PC-3 (cell line): ENCODE measurements at places on chromosomes 2 and 18. TPM values are rescaled to one million over a fixed set of nuclear protein-coding genes. Genes with fewer than 3 reads are reported as not detected.

- H3K4me3 ChIP-seq: no peak overlapping the region
- H3K27me3 ChIP-seq: no peaks in the 10 kb centered on the region
- DNase-seq: no peak
- H3K36me3 ChIP-seq: no peaks in the 10 kb centered on the region
- no peak overlapping the region for H3K27ac ChIP-seq
- peaks cover 19% of the 10 kb centered on the region for H3K4me1 ChIP-seq
Measured at GRCh38 chr2:5074733-5075132, 617.5 kb upstream of the SOX11 start.

- H3K36me3 ChIP-seq: no peaks in the 10 kb centered on the region
- no peak overlapping the region for H3K4me3 ChIP-seq
- DNase-seq: no peak
Measured at GRCh38 chr2:31031132-31031706, 107.0 kb downstream of the GALNT14 start.

GRCh38 chr18:59123588-59124369 is 15.9 kb upstream of the SEC11C start:
- no peak overlapping the region for H3K27ac ChIP-seq

- H3K27me3 ChIP-seq: no peaks in the 10 kb centered on the region
- no peaks in the 10 kb centered on the region for H3K36me3 ChIP-seq
- no peak for DNase-seq
- H3K27ac ChIP-seq: no peak overlapping the region
- H3K4me1 ChIP-seq: no peaks in the 10 kb centered on the region
Measured at GRCh38 chr18:2822213-2822921, 24.4 kb upstream of the EMILIN2 start.

DNA sequence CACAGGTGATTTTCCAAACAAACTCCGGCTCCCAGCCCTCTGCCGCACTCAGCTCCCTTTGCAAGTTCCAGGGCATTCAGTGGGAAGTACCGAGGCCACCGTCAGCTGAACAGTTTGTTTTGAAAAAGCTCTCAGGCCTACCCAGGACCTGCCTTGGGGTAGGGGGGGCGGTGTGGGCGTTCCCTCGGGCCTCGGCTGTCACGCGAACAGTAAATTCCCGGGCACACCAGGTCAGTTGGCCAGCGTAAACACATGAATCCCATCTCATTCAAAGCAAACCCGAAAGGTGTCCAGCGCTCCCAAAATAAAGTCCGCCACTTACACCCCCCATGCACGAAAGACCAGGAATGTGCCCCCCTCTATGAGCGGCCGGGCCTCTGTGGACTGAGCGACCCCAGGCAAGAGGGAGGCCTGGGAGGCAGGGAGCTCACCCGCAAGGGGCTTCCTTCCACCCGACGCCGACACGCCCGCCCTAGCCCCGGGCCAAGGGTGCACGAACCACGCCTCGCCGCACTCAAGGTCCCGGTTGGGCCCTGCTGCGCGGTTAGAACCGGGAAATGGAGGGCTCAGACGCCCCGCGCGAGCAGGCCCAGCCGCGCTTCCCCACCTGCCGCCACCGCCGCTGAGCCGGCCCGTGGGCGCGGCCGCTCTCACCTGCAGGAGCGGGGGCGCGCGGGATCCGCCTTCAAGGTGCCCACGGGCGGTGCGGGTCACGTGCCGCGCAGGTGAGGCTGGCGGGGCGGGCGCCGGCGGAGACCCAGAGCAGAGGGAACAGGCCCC is at the start of gene WDSUB1:
Gene WDSUB1 (minus strand): TSS at position 775 of the 780 bp plus-strand sequence. CDS start 3,634 bp downstream, outside the sequence.
- no peaks in the 10 kb centered on the region for H3K36me3 ChIP-seq
- DNase-seq: peak; percentile 50
- peak within 1 kb of the TSS; percentile 96 for H3K4me3 ChIP-seq
- peaks cover 17% of the 10 kb centered on the region; the same call in 1 of the 2 replicates for H3K4me1 ChIP-seq
- no peaks in the 10 kb centered on the region for H3K27me3 ChIP-seq

- no peaks in the 10 kb centered on the region for H3K4me1 ChIP-seq
- no peak overlapping the region for H3K27ac ChIP-seq
- H3K4me3 ChIP-seq: no peak overlapping the region
- no peak for DNase-seq
- H3K36me3 ChIP-seq: no peaks in the 10 kb centered on the region
Measured at GRCh38 chr2:1841461-1841860, 97.1 kb upstream of the PXDN start.

DNA sequence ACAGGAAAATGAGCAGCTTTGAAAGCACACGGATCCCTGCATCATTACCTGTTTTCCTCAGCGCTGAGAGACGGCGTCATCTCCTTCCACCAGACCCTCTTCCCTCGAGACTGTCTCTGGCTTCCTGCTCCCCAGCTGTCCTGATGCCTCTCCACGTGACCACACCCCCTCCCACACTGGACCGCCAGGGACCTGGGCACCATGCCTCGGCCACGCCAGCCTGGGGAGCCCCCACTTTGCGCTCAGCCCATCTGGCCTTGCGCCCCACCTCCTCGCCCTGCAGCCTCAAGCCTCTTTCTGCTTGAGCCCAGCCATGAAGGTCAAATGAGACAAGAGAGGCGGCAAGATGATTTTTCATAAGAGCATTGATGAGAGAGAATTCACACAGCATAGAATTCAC is 66.0 kb upstream of the ACKR3 start:
- H3K27ac ChIP-seq: no peak overlapping the region
- peaks cover 9% of the 10 kb centered on the region; the same call in 1 of the 2 replicates for H3K27me3 ChIP-seq
- no peak overlapping the region for H3K4me3 ChIP-seq
- no peaks in the 10 kb centered on the region for H3K36me3 ChIP-seq
- DNase-seq: no peak

GRCh38 chr2:6679471-6679870 is 186.2 kb downstream of the CMPK2 start:
- DNase-seq: no peak
- no peak overlapping the region for H3K4me3 ChIP-seq
- no peaks in the 10 kb centered on the region for H3K27me3 ChIP-seq
- H3K27ac ChIP-seq: no peak overlapping the region

DNA sequence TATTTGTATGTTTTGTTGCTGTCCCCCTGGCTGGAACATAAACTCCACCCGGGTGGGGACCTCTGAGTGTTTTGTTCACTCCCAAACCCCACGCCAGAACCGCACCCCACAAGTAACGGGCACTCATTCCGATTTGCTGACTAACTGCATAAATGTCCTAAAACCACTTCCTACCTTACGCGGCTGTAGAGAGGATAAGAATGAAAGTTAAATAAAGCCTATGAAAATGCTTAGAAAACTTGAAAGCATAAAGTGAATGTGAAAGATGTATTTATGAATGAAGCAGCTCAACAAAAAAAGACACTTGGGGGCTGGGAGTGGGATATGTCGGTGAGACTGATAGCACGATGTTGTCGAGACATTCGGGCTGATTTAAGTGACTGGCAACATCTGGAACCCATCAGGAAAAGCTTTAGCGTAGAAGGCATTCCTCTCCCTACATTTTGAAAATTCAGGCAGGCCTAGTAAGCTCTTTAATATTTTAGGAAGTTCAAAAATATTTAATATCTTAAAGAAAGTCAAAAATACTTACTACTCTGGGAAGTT is 206.7 kb downstream of the SH3RF3 start:
- DNase-seq: peak; percentile 73
- H3K27me3 ChIP-seq: no peaks in the 10 kb centered on the region
- peak overlapping the region; percentile 78 for H3K27ac ChIP-seq
- peaks cover 84% of the 10 kb centered on the region for H3K4me1 ChIP-seq

- H3K4me1 ChIP-seq: peaks cover 6% of the 10 kb centered on the region
- DNase-seq: no peak
- H3K27me3 ChIP-seq: no peaks in the 10 kb centered on the region
- no peak overlapping the region for H3K4me3 ChIP-seq
- no peak overlapping the region for H3K27ac ChIP-seq
Measured at GRCh38 chr18:8095947-8096570, 513.2 kb upstream of the RAB12 start.

DNA sequence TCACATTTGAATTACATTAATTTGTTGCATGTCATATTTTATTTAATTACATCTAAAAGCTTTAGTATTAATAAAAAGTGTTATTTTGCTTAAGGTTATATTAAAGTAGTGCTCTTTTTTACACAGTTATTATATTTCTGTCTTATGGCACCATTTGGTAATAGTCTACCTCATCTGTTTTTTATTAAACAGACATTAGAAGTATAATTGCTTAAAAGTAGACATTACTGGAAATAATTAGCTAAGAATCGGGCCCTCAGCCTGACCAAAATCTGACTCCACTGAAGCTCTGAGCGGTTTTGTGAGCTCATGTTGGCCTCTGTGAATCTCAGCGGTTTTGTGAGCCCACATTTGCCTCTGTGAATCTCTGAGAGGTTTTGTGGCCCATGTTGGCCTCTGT is 102.5 kb upstream of the SNTG2 start:
- DNase-seq: no peak
- H3K4me1 ChIP-seq: no peaks in the 10 kb centered on the region
- peaks cover 51% of the 10 kb centered on the region for H3K27me3 ChIP-seq
- H3K4me3 ChIP-seq: no peak overlapping the region
- H3K36me3 ChIP-seq: no peaks in the 10 kb centered on the region

- no peak overlapping the region for H3K4me3 ChIP-seq
- no peak for DNase-seq
- H3K36me3 ChIP-seq: peaks cover 18% of the 10 kb centered on the region; the same call in 1 of the 2 replicates
- H3K27me3 ChIP-seq: no peaks in the 10 kb centered on the region
Measured at GRCh38 chr2:230473378-230473777, 57.4 kb downstream of the SP100 start.

GRCh38 chr2:65353927-65354326 is 78.5 kb downstream of the SPRED2 start:
- no peak overlapping the region for H3K27ac ChIP-seq
- DNase-seq: no peak
- no peaks in the 10 kb centered on the region for H3K36me3 ChIP-seq
- no peak overlapping the region for H3K4me3 ChIP-seq

- DNase-seq: no peak
- no peaks in the 10 kb centered on the region for H3K4me1 ChIP-seq
- no peak overlapping the region for H3K27ac ChIP-seq
- no peaks in the 10 kb centered on the region for H3K36me3 ChIP-seq
Measured at GRCh38 chr2:199189229-199189628, 268.5 kb downstream of the SATB2 start.

- no peak for DNase-seq
- H3K27ac ChIP-seq: no peak overlapping the region
- no peak overlapping the region for H3K4me3 ChIP-seq
Measured at GRCh38 chr18:50704357-50704940, 115.4 kb downstream of the MRO start.

DNA sequence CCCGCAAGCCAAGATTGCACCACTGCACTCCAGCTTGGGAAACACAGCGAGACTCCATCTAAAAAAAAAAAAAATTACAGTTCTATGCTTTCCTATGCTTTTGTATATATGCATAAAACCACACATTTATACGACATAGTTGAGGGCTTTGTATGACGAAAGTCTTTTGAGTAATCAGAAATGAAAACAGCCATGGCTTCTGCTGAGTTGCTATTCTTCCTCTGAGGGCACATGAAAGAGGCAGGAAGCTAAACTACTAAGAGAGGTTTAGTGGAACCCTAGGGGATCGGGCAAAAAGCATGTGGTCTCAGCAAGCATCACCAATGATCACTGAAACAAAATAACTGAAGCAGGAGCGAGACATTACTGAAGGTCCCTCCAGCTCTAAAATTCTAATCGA is 99.6 kb downstream of the ZAP70 start:
- no peak overlapping the region for H3K4me3 ChIP-seq
- H3K4me1 ChIP-seq: no peaks in the 10 kb centered on the region
- peaks cover 31% of the 10 kb centered on the region for H3K36me3 ChIP-seq
- no peak for DNase-seq

DNA sequence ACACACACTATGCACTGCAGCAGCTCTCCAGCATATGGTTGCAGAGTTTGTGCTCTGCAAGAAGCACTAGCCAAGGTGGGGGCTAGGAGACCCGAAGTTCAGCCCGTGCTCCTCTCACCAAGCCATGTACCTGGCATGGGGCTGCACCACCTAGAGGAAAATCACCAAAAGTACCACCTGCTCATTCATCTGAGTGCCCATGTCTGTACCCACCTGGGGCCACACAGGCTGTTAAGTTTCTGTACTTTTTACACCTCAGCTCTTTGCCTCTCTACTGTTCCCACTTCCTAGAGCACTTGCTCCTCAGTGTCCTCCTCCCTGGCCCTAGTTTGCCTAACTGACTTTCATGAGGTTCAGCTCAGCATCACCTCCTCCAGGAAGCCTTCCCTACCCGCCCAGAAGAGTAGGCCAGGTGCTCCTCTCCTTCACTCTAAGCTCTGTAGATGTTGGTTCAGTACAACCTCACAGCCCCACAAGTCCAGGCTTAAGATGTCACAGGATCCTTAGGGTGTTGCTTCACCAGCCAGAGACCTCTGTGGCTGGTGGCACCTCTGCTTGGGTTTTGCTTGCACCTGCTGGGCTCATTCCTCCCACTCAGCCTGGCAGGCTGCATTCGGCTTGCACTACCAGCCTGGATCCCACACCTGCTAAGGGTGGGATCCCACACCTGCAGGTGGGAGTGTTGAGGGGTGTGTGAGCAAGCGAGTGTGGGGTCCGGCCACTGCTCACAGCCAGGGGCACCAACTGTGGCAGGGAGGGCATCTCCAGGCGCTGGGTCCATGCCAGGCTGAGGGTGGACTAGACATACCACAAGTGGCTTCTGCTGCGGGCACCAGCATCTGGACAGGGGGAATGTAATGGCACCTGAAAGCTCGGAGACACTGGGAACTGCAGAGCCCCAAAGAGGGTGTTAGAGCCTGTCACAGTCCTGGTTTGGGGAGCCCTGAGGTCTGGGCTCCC is 10.2 kb upstream of the TFCP2L1 start:
- no peaks in the 10 kb centered on the region for H3K36me3 ChIP-seq
- H3K27me3 ChIP-seq: no peaks in the 10 kb centered on the region
- no peaks in the 10 kb centered on the region for H3K4me1 ChIP-seq
- no peak overlapping the region for H3K27ac ChIP-seq
- no peak for DNase-seq
- H3K4me3 ChIP-seq: no peak overlapping the region

GRCh38 chr2:154331784-154332183 is 366.7 kb upstream of the KCNJ3 start:
- no peaks in the 10 kb centered on the region for H3K36me3 ChIP-seq
- no peak overlapping the region for H3K27ac ChIP-seq
- DNase-seq: no peak
- no peaks in the 10 kb centered on the region for H3K4me1 ChIP-seq

The REG1A gene
- total RNA-seq: not detected in 2 replicates

The RAB12 gene
- total RNA-seq: 50.9 and 54.9 TPM in 2 replicates

The HK2 gene
- 43.8 and 55.2 TPM in 2 replicates for total RNA-seq

The DES gene
- total RNA-seq: not detected in 2 replicates

The GCG gene
- total RNA-seq: not detected in 2 replicates

The CROCC2 gene
- total RNA-seq: not detected in 2 replicates

The ARMC9 gene
- total RNA-seq: 12.8 and 23.4 TPM in 2 replicates
